ENCODE measurements at places on chromosomes 12 and 14. TPM values are rescaled to one million over a fixed set of nuclear protein-coding genes. Genes with fewer than 3 reads are reported as not detected.

DNA sequence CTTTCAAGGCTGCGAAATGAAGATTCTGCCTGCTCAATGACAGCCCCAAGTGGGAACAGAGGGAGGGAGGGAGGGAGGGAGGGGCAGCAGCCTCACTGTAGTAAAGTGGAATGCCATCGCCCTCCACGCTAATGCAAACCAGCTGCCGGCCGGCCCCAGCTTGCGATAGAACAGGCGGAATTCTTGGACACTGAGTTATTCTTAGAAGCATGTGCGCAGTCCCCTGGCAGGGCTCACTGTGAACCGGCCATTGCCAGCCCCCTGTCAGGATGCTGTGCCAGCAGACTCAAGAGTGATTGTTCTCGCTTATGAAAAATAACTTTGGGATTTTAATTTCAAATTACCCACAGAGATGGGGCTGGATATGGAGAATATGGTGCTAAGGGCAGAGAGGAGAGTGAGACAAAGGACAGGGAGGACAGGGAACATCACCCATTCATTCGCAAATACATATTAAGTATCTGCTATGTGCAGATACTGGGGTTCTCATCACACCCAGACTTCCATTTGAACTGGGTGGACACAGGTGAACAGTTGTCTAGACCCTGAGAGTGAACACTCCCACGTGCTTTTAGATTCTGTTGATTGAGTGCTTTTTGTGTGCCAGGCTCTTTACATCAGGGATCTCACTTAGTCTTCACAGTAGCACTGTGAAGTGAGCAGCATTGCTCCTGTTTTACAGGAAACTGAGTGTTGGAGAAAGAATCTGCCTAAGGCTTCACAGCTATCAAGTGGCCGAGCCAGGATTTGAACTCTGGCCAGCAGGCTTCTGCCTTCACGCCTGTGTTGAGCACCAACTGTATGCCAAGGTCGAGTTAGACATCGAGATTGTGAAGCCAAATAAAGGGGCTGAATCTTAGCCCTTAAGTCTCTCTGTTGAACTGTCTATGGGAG, 192.9 kb downstream of the C12orf75 start:
- DNase-seq: peak; percentile 54

DNA sequence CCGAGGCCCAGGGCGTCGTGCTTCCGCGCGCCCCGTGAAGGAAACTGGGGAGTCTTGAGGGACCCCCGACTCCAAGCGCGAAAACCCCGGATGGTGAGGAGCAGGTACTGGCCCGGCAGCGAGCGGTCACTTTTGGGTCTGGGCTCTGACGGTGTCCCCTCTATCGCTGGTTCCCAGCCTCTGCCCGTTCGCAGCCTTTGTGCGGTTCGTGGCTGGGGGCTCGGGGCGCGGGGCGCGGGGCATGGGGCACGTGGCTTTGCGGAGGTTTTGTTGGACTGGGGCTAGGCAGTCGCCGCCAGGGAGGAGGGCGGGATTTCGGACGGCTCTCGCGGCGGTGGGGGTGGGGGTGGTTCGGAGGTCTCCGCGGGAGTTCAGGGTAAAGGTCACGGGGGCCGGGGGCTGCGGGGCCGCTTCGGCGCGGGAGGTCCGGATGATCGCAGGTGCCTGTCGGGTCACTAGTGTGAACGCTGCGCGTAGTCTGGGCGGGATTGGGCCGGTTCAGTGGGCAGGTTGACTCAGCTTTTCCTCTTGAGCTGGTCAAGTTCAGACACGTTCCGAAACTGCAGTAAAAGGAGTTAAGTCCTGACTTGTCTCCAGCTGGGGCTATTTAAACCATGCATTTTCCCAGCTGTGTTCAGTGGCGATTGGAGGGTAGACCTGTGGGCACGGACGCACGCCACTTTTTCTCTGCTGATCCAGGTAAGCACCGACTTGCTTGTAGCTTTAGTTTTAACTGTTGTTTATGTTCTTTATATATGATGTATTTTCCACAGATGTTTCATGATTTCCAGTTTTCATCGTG, 612 bp downstream of the MDM2 start:
- peak; percentile 73 for DNase-seq

DNA sequence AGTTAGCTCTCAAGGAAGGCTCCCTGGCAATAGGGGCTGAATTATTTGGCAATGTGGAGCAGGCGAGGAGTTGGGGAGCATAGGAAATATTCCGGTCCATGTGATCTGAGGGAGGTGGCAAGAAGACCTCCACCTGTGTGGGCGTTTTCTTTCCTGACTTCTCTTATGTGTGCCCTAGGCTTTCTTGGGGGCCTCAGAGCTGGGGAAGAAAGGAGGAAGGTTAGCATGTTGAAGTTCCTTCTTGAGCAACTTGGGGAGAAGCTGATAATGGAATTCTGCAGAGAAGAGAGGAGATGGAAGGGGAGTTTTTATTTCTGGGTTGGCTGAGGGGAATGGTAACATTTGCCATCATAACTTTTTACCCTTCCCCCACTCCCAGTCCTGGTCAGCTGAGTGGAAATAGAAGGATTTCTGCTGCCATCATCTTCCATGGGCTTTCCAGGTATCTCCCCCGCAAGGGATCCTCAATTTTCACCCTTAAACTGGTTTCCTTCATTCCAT, 1.2 kb downstream of the DTX3 start:
- DNase-seq: no peak

AVPR1A gene
- total RNA-seq: 44.2 TPM

SERPINA4 gene
- total RNA-seq: 0.49 TPM

Measured in skin of body (tissue), 3 donors.